ENCODE measurements at places on chromosomes 2 and 18. TPM values are rescaled to one million over a fixed set of nuclear protein-coding genes. Genes with fewer than 3 reads are reported as not detected.
A peak's percentile ranks its signal among the peaks of the same experiment; 100 is the strongest.

Gene ADAM23
- 30.2 TPM for total RNA-seq

Gene BOLA3
- total RNA-seq: 91.6 TPM

GRCh38 chr2:130353291-130354138 lies 2.3 kb upstream of the PTPN18 start:
- peak; percentile 16 for DNase-seq

GRCh38 chr2:88452980-88453582 lies 588 bp upstream of the FOXI3 start:
- DNase-seq: no peak

GRCh38 chr18:23903971-23904370 lies 110.6 kb upstream of the TTC39C start:
- DNase-seq: peak; percentile 53

DNA sequence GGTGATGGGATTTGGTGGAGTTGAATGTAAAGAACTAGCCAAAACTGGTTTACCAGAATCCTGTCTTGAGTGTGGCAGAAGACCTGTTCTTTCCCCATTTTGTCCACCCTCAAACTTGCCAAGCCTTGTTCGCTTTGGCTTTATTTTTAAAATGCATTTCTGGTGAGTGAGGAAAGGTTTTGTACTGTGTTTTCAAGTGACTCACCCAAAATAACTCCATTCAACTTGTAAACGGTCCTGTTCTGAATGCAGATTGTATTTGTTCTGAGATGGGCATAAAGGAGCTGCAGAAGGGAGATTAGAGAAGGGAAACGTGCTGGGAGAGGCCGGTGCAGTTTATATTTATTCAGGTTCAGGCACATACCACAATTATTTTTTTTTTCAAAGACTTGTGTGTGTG lies 5.3 kb upstream of the ITPRID2 start:
- no peak for DNase-seq

GRCh38 chr18:47113796-47114540 lies 36.3 kb downstream of the HDHD2 start:
- no peak for DNase-seq

Gene TEX44
- total RNA-seq: not detected

Gene IL1B
- total RNA-seq: 2.2 TPM

- DNase-seq: no peak
Observed at GRCh38 chr2:101657787-101658186, 39.7 kb upstream of the MAP4K4 start.

Gene EMILIN2
- total RNA-seq: 12.2 TPM

- DNase-seq: no peak
Observed at GRCh38 chr2:36411962-36412444, 56.4 kb downstream of the CRIM1 start.

Gene DLGAP1
- 0.29 TPM for total RNA-seq

- no peak for DNase-seq
Observed at GRCh38 chr2:54585136-54585733, 129.1 kb downstream of the SPTBN1 start.

DNA sequence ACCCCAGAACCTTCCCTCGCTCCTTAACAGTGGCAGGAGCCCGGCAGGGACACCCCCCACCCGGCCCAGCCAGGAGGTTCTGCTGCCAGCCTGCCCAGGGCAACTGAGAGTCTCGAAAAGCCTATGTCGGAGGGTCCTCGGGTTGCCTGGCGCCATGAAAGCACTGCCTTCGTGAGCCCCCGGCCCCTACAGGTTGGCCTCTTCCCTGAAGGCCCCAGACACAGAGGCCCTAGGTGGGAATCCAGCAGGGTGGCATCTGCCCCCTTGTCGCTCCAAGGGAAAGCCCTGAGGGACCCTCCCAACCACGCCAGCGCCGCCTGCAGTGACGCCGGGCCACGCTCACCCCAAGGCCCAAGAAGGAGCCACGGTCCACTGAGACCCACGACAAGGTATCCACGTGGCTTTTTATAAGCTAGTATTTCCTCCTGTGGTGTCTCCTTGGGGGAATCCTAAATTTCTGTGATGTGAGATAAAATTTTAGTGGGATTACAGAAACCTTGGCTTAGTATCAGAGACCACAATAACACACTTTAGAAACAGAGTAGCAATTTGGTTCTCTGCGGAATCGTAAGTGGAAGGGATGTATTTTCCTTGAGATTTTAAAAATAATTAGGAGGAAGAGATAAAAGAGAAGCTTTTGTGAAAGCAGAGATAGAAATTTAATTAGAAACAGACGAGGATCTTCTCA lies 138.9 kb downstream of the HDAC4 start:
- DNase-seq: no peak

DNA sequence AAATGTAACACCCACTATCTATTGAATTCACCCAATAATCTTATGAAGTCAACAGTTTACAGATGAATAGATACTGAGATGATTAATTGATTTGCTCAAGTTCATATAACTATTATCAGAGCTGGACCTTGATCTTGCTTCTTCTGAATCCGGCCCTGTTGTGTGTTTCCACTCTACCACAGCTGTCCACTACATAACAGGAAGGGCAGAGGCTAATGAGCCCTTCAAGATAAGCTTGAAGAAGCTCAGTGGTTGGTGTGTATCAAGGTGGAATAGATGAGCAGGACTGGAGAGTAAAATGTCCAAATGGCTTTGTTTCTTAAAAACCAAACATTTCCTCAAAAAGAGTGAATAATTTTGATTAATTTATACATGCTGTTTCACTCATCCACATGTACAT lies 56.4 kb upstream of the ITGB6 start:
- no peak for DNase-seq

Gene SP110
- total RNA-seq: 11.0 TPM

DNA sequence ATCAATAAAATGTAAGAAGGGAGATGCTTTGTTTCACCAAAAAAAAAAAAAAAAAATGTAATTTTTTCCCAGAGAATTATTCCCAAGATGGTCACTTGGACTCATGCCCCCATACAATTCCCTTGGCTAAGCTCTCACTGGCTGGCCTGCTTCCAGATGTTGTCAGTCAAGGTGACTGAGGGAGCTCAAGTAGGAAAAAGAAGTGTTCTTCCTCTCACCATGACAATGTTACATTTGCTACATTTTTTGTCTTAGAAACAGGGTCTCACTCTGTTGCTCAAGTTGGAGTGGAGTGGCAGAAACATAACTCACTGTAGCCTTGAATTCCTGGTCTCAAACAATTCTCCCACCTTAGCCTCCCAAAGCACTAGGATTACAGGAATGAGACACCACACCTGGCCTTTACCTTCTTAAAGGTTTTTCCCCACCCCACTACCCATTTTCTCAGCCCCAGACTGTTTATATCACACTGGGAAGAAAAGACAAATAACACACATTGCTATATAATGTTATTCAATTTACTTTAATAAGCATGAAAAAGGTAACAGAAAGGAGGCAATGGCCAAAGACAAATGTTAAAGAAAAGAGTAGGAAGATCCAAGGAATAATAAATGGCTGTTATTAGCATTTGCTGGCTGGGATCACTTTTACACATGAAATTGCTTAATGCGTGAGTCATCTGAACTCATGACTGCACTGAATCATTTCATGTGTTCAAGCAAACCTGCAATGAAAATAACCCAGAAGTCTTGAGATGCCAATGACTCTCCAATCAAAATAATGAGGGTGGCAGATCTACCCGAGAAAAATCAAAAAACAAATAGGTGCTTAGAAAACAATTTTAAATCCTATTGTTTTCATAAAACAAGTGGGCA lies 45.2 kb downstream of the ACVR1 start:
- no peak for DNase-seq

DNA sequence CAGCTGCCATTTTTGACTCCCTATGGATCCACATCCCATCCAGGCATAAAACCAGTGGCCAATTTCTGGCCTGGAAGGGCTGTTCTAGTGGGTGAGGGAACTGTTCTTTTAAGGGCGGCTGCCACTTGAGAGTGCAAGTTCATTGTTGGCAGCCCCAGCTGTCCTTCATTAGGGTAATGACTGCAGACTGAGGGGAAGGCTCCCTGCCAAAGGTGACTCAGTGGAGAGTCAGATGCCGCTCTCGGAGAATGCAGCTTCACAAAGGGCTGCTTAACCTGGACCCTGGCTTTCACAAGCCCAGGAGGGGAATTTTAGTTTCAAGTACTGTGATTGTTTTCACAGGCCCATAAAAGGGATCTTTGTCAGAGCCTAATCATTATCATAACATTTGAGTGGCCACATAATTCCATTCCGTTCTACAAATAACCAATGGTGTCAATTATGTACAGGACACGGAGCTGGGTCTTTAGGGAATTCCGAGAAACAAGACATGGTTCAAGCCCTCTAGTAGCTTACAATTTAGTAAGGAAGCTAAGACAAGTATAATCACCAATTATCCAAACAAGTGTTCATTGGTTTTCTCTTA lies 235.7 kb downstream of the CDCA7 start:
- DNase-seq: peak; percentile 78

- DNase-seq: no peak
Observed at GRCh38 chr2:207969249-207969648, 56.1 kb downstream of the PLEKHM3 start.

GRCh38 chr2:142688856-142689605 lies 188.4 kb upstream of the KYNU start:
- DNase-seq: no peak

Gene CAPN14
- 0.12 TPM for total RNA-seq

Gene EPB41L3
- 34.8 TPM for total RNA-seq

Gene PTH2R
- total RNA-seq: not detected

Gene RAB27B
- total RNA-seq: 0.16 TPM

Gene KLHL14
- total RNA-seq: 0.08 TPM

- no peak for DNase-seq
Observed at GRCh38 chr2:174337337-174338146, 2.8 kb downstream of the SP9 start.

DNA sequence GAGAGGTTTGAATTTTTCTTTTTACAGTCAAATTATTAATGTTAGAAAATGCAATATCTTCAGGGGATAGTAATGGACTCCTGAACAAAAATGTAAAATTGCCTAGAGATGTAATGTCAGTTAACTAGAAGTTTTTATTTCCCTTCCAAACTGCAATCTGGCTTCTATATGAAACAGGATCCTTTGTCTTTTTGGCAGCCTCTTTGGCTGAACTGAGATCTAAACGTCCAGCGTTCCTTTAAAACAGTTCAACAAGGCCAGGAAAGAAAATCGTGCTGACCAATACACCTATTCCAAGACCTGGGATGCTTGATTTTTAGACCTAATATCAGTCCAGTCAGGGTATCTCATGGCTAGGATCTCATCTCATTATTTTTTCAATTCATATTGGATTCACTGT lies 245.5 kb downstream of the FIGN start:
- DNase-seq: no peak

- peak; percentile 59 for DNase-seq
Observed at GRCh38 chr18:13558124-13558523, 168.2 kb downstream of the FAM210A start.

DNA sequence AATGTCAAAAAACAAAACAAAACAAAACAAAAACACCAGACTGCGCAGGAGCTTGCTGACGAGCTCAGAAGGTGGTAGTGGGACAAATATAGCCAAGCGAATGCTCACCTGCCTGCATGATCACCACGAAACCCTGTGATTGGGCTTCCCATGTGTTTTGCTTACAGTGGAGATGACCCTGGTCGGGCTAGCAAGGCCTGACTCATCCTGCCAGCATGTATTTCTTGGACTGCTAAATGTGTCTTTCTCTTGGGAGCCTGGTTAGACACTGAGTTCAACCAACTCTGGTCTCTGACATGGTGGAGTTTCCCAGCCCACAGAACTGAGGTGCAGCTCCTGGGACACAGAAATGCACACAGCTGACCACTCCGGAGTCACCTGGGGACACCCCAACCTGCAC lies 30.7 kb upstream of the DUSP2 start:
- no peak for DNase-seq

Gene VWA3B
- not detected for total RNA-seq

GRCh38 chr2:234869164-234869563 lies 82.7 kb upstream of the SH3BP4 start:
- no peak for DNase-seq

Gene RND3
- total RNA-seq: 29.2 TPM

Gene MRPL19
- 40.4 TPM for total RNA-seq

DNA sequence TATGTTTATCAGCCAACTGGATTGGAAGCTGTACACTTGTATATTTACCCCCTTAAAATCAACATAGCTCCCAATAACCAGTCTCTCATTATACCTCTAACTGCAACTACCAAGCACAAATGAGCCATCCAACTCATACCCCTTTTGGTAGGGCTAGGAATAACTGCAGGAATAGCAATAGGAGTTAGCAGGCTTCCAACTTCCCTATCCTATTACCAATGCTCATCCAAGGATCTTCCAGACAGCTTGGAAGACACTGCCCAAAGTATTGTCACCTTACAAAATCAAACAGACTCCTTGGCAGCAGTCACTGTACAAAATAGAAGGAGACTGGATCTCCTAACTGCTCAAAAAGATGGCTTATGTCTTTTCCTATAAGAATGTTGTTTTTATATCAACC lies 61.6 kb downstream of the SLC25A12 start:
- DNase-seq: no peak

DNA sequence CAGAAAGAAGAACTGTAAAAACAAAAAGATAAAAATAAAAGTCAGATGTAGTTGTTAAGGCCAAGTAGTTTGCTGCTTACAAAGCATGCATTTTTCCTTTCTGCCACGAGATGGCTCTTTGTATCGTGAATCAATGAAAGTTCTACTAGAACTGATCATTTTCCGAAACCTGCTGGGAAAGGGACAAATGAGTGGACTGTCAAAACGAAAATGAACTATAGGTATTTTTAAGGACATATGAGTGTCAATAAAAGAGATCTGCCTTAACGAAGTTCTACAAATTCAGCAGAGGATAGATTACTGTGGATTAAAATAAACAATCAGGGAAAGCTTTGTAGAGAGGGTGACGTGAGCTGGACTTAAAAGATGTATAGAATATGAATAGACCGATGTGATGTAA lies 15.0 kb upstream of the ELOA2 start:
- no peak for DNase-seq

Gene CMPK2
- 7.8 TPM for total RNA-seq

GRCh38 chr2:179044500-179044899 lies 5.4 kb downstream of the CCDC141 start:
- DNase-seq: no peak

GRCh38 chr2:210662560-210662959 lies 106.2 kb downstream of the CPS1 start:
- no peak for DNase-seq

Gene C2orf66
- not detected for total RNA-seq

Gene SLC5A7
- total RNA-seq: 0.08 TPM

- no peak for DNase-seq
Observed at GRCh38 chr18:10454681-10455557, 484 bp downstream of the APCDD1 start.

Gene GAL3ST2
- not detected for total RNA-seq

- DNase-seq: peak; percentile 61
Observed at GRCh38 chr18:13502585-13502984, 223.8 kb downstream of the FAM210A start.
